Motor neuron (in vitro differentiated cells): ENCODE measurements at places on chromosomes 1 and 21. TPM values are rescaled to one million over a fixed set of nuclear protein-coding genes. Genes with fewer than 3 reads are reported as not detected.

- ATAC-seq = no peak
These were observed 28.1 kb upstream of the CSF1 start for GRCh38 chr1:109882288-109883245.

- ATAC-seq = no peak
These were observed 166.9 kb downstream of the HLX start for GRCh38 chr1:221045842-221046831.

OR2T33 gene
- 0.25 TPM in 1 of 2 replicates, not detected in the other for total RNA-seq

DNA sequence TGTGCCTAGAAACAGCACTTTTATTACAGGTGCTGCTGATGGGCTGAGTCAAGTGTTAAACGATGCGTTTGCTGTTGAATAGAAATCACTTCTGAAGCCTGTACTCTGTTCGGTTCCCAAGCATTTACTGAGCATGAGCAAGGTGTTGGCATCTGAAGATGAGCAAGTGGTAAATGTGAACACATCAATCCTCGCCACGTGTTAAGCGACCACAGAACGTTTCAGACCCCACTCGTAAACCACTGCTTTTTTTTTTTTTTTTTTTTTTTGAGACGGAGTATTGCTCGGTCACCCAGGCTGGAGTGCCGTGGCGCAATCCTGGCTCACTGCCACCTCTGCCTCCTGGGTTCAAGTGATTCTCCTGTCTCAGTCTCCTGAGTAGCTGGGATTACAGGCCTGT, 241.2 kb downstream of the SETD4 start:
- ATAC-seq = no peak

DNA sequence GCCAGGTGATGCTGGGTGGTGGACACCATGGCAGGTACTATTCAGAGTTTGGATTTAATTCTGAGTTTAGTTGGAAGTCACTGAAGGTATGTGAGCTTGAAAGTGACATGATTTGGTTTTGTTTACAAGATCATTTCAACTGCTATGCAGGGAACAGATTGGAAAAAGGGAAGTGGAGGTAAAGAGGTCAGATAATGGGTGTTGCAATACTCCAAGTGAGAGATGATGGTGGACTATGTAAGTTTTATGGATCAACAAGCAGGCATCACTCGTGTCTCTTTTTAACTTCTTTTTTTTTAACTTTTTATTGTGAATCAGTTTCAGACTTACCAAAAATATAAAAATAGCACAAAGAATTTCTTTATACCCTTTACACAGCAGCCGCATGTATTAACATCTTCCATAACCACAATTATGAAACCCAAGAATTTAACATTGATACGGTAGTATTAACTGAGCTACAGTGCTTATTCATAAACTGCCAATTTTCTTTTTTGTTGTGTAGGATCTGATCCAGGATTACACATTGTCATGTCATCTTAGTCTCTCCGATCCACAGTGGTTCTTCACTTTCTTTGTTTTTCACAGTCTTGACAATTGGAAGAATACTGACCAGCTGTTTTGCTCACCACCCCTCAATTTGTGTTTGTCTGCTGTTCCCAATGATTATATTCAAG, 24.9 kb upstream of the NHLH2 start:
- ATAC-seq = no peak

DYRK3 gene
- total RNA-seq = 17.0 and 18.7 TPM in 2 replicates

ERO1B gene
- 5.9 and 6.2 TPM in 2 replicates for total RNA-seq

- peak; percentile 70 for ATAC-seq
These were observed 534 bp downstream of the SLC6A9 start for GRCh38 chr1:44030605-44031251.

DNA sequence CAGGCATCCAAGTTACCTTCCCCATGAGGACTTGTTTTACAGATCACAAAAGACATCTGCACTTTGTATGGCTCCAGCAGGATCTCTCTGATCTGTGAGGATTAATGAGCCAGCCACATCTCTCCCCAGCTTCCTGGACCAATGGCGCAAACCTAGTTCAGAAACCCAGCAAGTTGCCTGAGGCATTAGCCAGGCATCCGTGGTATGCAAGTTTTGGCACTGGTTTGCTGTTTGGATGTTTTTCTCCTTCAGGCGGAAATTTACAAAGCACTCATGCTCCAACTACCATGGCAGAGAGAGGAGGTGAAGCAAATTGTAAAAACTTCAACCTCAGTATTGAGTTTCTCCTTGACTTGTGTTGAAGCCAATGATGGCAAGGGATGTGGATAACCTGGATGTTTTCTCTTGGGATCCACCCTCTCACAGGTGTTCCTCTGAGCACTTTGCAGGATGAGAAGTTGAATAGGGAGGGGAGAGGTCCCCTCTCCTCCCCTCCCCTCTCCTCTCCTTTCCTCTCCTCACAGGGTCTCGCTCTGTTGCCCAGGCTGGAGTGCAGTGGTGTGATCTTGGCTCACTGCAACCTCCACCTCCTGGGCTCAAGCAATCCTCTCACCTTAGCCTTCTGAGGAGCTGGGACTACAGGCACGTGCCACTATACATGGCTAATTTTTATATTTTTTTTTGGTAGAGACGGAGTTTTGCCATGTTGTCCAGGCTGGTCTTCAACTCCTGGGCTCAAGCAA, 25.6 kb upstream of the ENO1 start:
- no peak for ATAC-seq

- no peak for ATAC-seq
These were observed 300.6 kb downstream of the TM2D1 start for GRCh38 chr1:61424382-61424781.

DNA sequence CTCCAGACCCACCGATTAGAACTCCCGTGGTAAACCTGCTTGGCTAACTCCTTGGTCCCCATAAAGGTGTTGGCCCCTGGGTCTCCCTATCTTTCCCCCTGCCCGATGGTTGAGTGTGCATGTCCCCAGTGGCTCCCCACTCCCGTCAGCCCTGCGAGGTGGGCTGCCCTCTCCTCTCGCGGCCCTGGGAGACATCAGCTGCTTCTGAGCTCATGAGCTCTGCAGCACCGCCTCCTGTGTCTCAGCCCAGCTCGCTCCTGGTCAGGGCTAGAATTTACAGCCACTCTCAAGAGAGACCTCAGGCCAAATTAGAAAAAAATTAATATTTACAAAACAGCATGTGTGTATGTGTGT, 15.9 kb upstream of the ZBTB21 start:
- peak; percentile 7 for ATAC-seq

DNA sequence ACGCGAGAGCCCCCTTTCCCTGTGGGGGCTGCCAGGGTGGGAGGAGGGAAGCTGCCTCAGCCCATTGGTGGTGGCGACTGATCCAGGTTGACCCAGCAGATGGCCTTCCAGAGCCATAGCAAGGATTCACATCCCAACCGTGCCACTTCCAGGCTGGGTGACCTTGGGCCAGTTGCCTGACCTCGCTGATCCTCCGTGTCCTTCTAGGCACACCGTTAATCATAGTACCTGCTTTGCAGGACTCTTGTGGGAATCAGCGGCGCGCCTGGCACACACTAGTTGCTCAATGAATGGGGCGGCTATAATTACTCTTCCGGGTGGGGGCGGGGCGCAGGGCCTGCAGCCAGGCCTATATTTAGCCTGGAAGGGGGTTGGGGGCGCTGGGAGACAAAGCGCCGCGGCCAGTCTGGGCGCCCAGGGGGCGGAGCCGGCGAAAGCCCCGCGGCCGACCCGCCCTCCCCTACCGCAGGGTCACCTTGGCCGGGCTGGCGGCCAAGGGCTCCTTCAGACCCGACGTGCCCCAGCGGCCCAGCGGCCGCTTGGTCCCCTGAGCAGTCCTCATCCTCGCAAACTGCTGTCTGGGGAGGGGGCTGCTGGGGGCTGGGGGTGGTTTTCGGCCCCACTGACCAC, 5.1 kb downstream of the HSPB7 start:
- ATAC-seq = peak; percentile 17

DNA sequence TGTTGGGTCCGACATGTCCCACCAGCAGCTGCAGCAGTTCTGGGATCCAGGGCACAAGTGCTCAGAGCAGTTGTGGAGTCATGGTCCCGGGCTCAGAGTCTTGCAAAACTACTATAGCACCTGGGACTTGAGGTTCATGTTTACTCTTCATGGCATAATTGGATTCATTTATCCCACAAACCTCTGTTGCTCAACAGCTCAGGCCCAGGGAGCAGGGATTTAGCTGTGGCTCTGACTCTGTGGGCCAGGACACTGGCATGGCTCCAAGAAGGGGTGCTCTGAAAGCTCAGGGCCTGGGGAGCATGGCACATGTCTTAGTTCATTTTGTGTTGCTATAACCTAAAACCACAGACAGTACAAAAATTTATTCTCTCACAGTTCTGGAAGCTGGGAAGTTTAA, 626.7 kb upstream of the ADGRL2 start:
- ATAC-seq = no peak

ZYG11B gene
- 22.2 and 23.0 TPM in 2 replicates for total RNA-seq

RNF186 gene
- 0.41 TPM in 1 of 2 replicates, not detected in the other for total RNA-seq

DNA sequence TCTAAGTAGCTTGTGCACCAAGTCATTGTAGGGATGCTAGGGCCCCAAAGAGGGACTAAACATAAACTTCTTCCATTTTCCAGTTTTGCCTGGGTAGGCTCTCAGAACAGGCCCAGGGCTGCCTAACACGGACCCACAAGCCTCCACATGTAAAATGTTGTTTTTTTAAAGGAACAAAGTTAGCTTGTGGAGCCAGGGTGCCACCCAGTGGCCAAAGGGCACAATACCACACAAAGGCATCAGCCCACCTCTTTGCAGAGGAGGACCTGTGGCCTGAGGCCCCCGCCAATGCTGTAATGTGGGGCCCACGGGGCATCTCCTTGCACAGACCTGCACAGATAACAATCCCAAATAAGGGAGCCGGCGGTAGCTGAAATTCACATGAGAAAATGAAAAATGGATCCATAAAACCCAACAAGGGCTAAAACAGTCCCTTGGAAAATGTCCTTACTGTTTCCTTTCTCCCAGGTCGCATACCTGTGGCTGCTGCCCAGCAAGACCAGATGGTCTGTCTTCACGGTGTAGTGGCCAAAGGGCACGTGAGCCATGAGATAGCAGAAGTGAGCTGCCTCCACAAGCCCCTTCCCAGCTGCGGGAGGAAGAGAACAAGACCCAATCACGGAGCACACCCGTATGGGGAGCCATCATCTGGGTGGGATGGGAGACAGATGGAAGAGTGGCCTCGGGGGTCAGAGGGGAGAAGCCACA, 23.8 kb downstream of the SEC16B start:
- peak; percentile 76 for ATAC-seq

CDC42 gene
- total RNA-seq = 477 and 496 TPM in 2 replicates

GRCh38 chr1:46410156-46411009, 16.3 kb downstream of the FAAH start:
- no peak for ATAC-seq

DNA sequence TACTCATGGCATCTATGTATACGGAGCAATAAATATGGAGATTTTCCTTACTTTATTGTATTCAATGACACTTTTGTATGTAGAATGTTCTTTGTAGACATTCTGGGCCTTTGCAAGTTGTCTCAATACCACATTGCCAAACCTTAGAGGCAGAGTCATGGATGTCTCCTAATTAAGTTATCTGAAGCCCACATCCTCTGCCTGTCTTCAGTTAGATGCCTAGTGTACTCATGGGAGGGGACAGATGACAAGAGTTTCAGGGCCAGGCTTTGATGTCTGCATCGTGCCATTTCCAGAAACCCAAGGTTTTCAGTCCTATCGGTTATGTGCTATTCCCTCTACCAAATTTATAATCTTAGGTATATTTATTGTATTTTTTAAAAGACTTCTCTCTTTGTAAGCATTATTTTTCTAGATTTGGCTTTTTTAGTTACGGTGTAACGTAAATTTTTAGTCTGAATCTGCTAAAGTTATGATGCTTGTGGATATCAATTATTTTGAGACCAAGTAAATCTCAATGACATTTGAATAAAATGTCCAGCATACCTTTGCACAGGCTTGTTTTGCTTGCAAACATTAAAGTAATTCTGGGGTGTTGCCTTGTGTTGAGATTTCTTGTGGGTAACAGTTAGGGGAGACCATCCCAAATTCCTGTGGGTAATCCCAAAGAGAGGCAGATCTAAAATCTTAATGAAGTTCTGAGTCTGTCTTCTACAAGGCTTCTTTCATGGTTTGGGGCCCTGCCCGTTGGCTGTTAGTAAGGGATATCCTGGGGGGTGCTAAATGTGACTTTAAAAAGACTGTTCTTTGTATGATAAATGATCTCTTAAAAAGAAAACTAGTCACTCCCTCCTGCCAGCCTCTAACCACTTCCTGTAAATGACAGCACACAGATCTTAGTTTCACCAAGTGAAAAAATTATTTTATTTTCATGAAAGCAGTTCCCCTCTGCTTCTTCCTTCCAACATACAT, 8.0 kb upstream of the MACF1 start:
- ATAC-seq = peak; percentile 6

- no peak for ATAC-seq
These were observed 271.8 kb upstream of the C1orf105 start for GRCh38 chr1:172148707-172149106.

DNA sequence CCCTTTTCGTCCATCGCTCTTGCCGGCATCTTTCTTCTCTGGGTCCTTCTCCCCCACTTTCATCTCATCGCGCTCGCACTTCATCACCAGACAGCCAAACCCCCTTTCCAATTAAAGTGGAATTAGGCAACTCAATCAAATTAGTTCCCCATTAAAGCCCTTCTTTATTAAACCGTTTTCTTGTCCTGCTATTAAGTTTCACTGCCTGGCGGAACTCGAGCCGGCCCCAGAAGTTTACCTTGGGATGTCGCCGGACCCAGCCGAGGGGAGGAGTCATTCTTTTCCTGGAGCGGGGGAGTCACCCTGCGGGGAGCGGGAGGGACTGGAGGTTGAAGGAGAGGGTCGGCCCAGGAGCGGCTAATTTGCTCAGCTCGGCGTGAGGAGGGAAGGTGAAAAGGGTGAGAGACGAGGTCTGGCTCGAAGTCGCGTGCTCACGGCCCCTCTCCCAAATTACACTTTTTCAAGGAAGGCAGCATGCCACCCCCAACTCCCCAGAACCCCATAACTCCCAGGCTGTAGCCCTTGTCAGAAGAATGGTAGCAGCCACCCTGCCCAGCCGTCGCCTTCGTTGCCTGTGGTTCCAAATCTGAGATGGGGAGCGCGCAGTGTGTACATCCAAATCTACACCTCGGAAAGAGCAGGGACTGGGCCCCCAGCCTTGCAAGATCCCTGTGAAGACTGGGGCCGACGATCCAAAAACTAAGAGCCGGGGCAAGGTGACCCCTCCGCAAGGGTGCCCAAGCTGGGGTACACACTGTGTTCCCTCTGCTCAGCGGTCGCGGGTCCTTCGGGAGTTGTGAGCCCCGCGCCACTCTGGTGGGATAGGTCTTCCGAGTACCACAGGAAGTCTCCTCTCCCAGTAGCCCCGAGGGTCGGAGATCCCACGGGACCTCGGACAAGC, 6.4 kb downstream of the DMRTA2 start:
- no peak for ATAC-seq

DNA sequence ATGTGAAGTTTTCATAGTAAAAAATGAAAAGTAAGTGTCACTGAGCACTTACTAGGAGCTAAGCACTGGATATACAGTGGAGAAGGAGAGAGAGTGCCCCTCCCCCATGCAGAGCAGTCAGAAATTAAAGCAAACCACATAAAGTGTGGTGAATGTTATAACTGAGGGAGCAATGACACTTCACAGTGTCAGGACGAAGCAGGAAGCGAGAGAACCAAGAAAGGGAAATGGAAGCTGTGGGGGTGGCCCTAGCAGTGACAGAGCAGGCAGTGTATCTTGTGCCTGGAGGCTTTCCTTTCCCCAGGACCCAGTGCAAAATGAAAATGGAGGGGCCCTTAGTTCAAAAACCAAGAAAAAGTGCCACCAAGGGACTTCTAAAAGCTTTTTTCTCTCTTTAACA, 21.5 kb upstream of the RCAN3 start:
- ATAC-seq = peak; percentile 23

PDZK1 gene
- 1.1 and 1.5 TPM in 2 replicates for total RNA-seq

GRCh38 chr1:21378705-21379494, 61.0 kb upstream of the NBPF3 start:
- ATAC-seq = no peak

- ATAC-seq = no peak
These were observed 10.5 kb upstream of the RNF223 start for GRCh38 chr1:1084372-1085170.

MATN1 gene
- 1.1 and 1.8 TPM in 2 replicates for total RNA-seq
